Occipital lobe (tissue), 3 donors: ENCODE measurements at places on chromosomes 2 and 18. TPM values are rescaled to one million over a fixed set of nuclear protein-coding genes. Genes with fewer than 3 reads are reported as not detected.

GRCh38 chr18:48928787-48929186 is 22.0 kb downstream of the SMAD7 start:
- DNase-seq: peak; percentile 70

Gene KIF5C
- 379 TPM for total RNA-seq

- DNase-seq: no peak
Observed at GRCh38 chr2:61287254-61287653, 125.3 kb downstream of the C2orf74 start.

DNA sequence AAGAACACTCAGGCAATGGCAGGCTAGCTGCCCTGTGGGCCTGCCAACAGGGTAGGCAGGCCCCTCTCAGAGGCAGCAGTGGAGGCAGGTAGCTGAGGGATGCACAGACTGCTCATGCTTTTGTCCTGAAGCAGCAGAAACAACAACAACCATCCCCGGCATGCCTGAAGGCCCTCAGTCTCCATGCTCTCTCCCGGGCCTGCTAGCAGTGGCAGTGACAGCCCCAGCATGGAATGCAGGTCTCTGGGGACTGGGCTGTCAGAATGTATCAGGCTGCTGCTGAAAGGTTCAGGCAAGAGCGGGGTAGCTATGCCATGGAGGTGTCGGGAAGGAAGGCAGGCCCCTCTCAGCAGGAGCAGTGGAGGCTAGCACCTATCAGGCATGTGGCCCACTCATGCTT is 209.8 kb downstream of the KCNJ3 start:
- DNase-seq: no peak

GRCh38 chr18:46009125-46009840 is 42.2 kb upstream of the EPG5 start:
- DNase-seq: no peak

- DNase-seq: no peak
Observed at GRCh38 chr2:31440764-31441163, 26.2 kb upstream of the XDH start.

Gene KCNF1
- total RNA-seq: 13.3 TPM

DNA sequence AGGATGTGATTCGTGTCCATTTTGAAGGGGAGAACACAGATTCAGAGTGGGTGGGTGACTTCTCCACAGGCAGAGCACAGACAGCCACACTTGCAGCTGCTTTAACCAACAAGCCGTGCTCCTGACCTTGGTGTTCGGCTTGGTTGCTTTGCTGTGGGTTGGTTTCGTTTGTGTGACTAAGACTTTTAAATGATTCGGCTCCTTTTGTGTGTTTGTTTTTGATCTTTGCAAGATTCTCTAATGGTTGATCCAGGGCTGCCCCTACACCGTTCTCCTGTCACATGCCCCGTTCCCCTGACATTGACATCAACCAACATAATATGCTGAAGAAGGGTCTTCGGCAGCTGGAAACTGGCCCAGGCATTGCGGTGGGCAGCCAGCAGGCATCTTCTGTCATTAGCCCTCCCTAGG is 95.9 kb upstream of the MBOAT2 start:
- no peak for DNase-seq

GRCh38 chr2:156937430-156937829 is 320.1 kb upstream of the GALNT5 start:
- DNase-seq: no peak

DNA sequence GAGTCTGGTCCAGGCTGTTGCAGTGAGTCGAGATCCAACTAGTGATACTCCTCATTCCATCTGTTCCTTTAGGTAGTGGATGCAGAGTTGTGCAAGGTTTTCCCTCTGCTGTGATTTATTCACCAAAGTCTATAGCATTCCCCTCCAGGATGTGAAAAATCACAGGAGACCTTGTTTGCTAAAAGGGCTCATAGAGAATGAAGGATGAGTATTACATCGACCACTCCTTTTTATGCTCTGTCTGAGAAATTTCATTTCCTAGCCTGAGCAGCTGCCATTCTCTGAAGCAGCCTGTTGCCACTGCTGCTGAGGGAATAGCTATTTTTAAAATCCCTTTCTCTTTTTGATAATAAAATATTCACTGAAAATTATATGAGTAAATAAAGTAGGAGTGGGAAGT is 134.1 kb upstream of the LRRTM1 start:
- DNase-seq: no peak

GRCh38 chr2:65116645-65117044 is 13.3 kb downstream of the RAB1A start:
- DNase-seq: no peak

DNA sequence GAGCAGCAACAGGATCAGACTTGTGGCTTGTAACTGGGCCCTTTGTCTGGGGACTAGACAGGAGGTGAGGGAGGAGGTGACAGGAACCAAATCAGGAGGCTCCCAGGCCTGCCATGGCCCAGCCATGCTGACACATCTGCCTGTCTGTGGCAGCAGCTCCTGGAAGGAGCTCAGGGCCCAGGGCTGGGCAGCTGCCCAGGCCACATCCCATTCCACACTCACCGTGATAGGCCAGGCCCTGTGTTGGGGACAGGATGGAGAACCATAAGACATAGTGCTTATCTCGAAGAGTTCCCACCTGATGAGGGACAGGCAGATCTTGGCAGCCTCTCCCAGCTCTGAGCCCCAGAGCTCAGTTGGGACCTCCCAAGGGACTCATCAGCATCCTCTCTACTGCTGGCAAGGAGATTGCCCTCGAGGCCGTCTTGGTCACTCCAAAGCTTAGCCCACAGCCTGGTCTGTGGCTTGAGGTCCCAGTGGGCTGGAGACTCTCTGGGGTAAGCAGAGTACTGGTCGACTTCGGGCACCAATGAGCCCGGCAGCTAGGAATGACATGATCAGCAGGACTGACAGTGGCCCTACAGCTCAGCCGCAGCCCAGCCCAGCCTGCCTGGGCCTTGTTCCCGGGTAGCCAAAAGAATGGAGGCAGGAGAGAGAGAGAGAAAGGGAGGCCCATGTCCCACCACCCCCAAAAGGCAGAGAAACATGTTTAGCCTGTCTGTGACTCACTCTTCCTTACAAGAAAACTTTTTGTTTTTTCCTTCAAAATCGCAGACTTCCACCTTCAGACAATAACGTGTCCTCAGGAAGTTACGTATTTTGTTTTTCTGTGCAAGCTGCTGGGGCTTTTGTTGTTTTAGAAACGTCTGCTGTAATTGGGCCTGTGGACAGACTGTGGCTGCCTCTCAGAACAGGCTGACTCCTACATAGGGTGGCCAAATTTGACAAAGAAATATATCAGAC is 82.1 kb downstream of the HS1BP3 start:
- DNase-seq: no peak

Gene COLEC12
- total RNA-seq: 15.4 TPM

Gene C2orf68
- 27.8 TPM for total RNA-seq

DNA sequence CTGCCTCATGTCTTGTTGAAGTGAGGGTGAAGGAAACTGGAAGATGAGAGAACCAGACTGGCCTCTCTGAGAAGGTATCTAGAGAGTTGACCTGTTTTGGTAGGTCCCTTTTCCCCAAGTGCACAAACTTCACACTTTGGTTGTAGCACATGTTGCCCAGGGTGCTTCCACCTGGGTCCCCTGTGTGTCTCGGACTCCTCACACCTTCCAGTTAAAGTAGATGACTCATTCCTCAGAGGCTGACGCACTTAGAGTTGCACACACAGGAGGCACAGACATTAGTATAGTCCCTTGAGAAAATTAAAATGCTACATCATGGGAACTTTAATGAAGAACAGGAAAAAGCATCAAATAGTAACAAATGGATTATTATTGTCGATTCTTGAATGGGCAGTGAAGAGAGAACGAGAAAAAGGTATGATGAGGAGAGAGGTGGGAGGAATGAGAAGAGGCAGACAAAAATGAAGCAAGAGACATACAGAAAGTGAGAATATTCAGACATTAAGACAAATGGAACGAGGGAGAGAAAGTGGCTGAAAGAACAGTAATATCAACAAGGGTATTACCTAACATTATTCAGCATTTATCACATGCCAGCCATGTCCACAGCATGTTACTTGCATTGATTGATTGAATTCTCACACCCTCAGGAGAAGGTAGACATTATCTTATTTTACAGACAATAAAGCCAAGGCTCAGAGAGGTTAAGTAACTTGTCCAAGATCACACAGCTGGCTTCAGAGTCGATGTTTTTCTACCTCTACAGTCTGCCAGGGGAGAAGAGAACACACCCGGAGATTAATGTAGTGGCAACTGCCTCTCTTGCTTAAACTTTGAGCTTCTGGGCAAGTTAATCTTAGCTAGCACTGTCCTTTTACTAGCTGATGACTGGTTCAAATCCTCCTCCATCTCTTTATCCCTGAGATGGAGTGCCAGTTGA is 68.6 kb downstream of the FHOD3 start:
- DNase-seq: no peak

DNA sequence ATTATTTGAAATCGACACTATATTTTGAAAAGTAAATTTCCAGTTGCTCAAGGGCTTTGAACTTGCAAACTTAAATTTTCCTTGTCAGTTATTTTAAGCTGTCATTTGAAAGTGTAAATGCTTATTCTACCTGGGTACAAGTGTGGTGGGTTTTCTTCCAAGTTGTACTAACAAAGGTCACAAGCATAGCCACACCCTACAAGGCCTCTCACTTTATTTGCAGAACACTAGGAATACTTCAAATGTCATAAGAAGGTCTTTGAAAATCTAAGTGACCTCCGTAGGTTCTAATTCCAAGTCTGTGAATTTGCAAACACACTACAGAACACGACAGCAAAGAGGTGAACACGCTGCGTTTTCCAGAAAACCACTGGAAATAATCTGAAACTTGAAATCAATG is 9.3 kb upstream of the RMDN2 start:
- DNase-seq: no peak

GRCh38 chr2:8796878-8797550 is 40.4 kb downstream of the KIDINS220 start:
- no peak for DNase-seq

DNA sequence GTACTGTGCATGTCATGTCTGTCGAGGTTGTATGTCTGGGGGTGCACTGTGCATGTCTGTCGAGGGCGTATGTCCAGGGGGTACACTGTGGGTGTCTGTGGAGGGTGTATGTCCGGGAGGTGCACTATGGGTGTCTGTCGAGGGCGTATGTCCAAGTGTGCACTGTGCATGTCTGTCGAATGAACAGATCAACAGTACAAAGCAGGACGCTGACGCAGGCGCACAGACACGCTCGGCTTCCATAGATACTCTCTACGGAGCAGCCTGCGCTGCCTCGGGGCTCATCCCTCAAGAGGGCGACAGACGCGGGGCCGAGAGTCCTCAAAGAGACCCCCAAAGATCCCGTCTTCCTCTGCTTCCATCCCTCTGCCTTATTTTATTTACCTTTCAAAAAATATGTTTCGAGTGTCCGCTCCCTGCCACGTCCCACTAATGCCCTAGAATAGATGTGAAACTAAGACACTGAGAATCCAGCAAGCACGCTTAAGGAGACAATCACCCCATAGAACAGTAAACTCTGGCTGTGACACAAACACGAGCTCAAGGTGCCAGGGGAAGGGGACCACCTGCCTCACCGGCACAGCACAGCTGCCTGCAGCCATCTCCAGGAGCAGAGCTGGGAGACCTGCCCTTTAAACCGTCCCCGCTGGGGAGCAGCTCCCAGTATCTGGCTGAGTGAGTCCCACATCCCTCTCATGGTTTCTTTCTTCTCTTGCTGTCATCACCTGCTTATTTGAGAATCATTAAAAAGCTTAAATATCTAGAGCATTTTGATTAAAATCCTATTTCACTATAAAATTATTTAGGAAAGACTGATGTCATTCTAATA is 250.5 kb upstream of the MYT1L start:
- DNase-seq: no peak

DNA sequence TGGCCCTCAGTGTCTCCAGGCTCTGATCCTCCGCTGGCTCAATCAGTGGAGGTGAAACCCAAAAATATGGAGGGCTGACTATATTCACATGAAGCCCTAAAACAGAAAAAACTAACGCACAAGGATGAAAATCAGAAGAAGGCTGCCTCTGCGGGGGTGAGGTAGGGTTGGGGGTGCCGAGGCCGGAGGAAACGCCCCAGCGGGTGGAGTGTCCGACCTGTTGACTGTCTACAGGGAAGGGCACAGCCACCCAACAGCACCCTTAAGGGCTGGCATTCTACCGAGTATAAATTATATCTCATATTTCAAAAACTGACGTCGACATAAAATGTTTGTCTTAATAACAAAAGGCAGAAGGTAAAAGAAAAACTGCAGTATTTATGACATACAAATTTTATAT is 223.5 kb downstream of the HDAC4 start:
- DNase-seq: no peak

DNA sequence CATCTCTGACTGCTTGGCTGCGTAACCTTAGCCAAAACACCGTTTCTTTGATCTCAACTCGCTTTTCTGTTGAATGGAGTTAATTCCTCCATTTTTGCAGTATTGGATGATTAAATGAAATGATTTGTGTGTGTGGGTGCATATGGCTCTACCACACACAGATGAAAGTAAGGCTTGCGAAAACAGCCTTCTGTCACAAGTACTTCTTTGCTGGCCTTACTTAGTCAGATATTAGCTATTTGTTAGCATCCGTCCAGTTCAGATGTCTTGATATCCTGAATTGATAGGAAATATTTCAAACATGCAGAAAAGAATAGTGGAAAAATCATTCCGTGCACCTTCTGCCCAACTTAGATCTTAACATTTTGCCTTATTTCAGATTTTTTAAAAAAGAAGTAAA is 21.8 kb downstream of the NCOA1 start:
- DNase-seq: no peak

Gene RGPD3
- total RNA-seq: 0.94 TPM

GRCh38 chr18:10139783-10140410 is 226.1 kb downstream of the VAPA start:
- no peak for DNase-seq

Gene ZNF804A
- 15.6 TPM for total RNA-seq
